Neuronal stem cell (in vitro differentiated cells): ENCODE measurements at places on chromosomes 12 and 14.

DNA sequence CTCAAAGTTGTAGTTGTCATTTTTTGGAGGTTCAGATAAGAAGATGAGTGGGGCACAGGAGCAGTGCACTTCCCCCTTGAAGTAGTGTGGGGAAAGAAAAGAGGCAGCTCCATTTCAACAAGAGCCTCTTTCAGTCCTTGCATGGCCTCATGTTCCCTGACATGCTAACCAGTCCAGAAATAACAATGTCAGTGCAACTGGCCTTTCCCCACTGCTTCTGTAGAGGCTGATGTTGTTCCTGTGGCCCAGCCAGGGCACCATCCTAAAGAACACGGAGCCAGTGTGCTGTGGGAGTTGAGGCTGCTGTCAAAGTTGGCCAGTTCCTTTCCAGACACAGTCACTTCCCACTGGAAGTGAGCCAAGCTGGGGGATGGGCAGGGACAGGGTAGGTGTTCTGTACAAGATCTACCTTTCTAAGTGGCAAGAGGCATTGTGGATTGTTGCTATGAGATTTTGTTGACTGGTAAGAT is 77.7 kb upstream of the SLC38A2 start:
- no peak for DNase-seq

- peak; percentile 3 for DNase-seq
Observed at GRCh38 chr14:83548061-83548839, 1981.7 kb upstream of the FLRT2 start.

- DNase-seq = no peak
Observed at GRCh38 chr14:24360281-24360680, 7.7 kb upstream of the NFATC4 start.

GRCh38 chr14:75654127-75654732 is 6.4 kb downstream of the ERG28 start:
- peak; percentile 70 for DNase-seq

- no peak for DNase-seq
Observed at GRCh38 chr14:28242895-28243294, 523.7 kb upstream of the FOXG1 start.

DNA sequence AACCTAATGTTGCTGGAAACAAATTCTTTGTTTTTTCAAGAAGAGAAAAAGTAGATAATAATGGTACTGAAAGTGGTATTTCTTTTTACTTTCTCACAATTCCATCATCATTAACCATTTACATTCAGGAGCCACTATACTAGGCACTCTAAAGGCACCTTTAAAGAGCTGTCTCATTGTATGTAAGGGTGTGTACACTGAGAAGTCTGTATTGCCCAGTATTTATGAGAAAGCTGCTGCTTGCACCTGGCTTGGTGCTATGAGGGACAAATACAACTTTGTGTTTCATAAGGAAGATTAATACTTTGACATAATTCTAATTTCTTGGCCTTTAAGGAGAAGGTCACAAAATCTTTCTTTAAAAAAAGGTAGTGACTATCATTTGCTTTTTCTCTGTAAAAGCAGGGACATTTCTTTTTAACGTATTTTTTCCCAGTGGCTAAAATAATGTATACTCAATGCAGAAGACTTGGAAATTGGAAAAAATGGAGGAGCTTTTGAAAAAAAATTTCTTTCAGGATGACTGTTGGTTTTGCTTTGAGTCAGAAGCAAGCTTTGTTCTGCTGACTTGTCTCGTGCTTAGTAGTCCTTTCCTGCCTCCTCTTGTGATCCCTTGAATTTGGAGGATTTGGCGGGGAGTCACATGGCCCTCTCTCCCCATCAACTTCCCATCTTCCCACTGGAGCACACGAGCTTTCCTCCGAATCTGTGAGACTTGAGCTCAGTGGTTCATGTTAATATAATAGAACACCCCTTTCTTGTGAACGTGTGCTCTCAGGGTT is 50.1 kb downstream of the RASSF3 start:
- no peak for DNase-seq

GRCh38 chr12:53758081-53758729 is 6.4 kb upstream of the CISTR start:
- no peak for DNase-seq
